ENCODE measurements at places on chromosomes 3 and 15.

GRCh38 chr3:41601404-41601987 is 360.4 kb downstream of the ULK4 start:
- DNase-seq, result no peak

DNA sequence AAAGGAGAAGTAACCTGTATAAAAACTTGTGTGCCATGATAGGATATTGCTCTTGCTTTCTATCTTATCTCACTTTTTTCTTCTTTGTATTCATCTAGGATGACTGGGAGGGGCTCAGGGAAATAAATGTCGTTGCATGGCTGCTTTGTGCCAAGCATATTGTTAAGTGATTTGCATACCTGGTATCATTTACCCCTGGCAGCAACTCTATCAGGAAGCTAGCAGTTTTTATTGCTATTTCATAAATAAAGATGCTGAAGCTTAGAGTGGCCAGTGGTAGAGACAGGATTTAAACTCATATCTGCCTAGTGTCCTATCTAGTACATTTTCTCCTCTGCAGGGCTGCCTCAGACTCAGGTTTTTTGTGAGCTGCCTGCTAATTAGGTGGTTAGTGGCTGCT is 253.3 kb downstream of the PTPRG start:
- DNase-seq, result no peak

DNA sequence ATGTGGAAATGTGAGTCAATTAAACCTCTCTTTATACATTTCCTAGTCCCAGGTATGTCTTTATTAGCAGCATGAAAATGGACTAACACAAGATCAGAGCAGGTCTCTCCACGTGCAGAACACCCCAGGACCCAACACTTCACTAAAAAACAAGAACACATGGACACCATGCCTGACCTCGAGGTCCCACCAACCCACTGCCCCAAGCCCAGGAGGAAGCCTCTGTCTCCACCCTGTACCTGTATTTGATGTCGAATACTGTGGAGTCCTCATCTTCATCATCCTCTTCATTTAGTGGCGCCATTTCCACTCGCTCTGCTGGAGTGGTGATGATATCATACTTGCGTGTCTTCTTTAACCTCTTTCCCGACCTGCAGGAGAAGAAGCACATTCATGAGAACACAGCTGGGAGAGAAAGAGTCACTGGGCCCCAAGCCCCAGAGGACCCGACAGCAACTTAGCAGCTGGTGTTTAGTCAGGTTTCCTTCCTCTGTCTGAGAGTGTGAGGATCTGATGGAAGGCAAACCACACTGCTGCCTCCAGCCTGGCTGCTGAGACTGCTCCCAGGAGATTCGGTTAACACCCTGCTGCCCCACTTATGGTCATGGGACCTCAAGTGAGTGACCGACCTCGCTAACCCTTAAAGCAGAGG is 25.5 kb downstream of the FAM174B start:
- DNase-seq, result no peak

- no peak for DNase-seq
Measured at GRCh38 chr3:112027142-112027541, 7.4 kb upstream of the TMPRSS7 start.

GRCh38 chr3:125461896-125462295 is 58.1 kb downstream of the SNX4 start:
- DNase-seq, result no peak

- DNase-seq, result no peak
Measured at GRCh38 chr3:68090571-68090970, 436.2 kb upstream of the SUCLG2 start.

DNA sequence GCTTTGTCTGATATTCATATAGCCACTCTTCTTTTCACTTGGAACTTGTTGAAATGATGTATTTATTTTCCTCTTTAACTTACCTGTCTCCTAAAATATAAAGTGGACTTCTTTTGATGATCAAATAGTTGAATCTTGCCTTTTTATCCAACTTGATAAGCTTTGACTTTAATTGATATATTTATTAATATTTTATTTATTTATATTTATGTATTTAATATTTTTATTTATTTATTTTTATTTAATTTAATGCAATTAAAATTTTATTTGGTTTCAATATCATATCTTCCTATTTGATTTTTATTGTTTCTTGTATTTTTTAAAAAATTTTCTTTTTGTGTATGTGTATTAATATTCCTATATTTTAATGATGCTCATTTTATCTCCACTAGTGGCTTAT is 555.1 kb upstream of the EPHA6 start:
- DNase-seq, result no peak

- no peak for DNase-seq
Measured at GRCh38 chr15:80562846-80563245, 132.3 kb upstream of the ABHD17C start.

- no peak for DNase-seq
Measured at GRCh38 chr3:140007911-140008869, 73.2 kb downstream of the CLSTN2 start.

GRCh38 chr15:90294601-90295269 is 29.3 kb downstream of the NGRN start:
- DNase-seq, result no peak

GRCh38 chr3:157379525-157380140 is 57.0 kb upstream of the PTX3 start:
- no peak for DNase-seq

DNA sequence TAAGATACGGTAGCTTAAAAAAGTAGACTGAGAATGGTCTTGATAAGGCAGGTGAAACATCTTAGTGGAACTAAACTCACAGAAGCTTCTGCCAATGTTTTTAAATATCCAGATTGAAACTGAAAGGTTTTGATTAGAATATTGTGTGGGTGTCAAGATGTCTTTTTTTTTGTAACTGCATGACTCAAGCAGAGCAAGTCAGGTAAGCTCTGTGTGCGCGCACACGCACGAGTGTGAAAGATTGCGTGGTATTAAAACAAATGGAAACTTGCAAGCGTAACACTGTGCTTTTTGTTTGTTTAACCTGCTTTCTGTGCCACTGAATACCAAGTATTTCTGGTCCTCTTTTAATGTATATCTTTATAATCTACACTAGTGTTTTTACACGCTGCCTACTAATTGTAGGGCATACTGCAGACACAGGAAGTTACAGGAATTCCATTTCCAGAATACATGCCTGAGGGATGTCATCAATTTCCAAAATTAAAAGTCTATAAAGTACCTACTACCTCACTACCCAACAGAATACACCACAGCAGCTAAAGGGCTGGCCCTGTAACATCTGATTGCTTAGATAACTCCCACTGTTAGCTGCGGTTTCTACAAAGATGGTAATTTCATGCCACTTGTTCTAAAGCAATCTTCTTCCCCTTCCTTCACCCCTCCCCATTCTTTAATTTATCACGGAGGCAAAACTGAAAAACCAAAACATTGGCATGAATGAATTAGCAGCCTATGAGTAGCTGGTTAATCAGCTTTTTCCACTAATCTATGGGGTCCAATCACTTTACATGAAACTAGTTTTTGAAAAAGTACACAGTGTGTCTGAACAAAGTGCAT is 472.8 kb downstream of the SHQ1 start:
- DNase-seq, result no peak

DNA sequence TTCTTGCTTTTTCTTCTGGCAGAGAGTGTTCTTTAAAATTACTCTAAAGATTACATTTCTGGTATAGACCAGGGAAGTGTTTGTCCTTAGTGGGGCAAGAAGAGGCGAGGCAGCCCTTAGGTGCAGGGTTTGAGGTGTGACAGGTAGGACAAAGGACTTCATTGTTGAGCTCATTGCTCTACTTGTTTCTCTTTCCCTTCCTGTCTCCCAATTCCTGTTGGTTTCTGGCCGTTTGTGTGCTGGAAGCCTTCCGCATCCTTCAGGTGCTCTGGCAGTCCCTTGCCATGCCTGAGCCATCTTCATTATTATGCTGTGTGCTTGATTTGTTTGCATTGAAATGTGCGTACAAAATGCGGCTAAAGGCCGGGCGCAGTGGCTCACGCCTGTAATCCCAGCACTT is 85.1 kb downstream of the CCK start:
- no peak for DNase-seq

DNA sequence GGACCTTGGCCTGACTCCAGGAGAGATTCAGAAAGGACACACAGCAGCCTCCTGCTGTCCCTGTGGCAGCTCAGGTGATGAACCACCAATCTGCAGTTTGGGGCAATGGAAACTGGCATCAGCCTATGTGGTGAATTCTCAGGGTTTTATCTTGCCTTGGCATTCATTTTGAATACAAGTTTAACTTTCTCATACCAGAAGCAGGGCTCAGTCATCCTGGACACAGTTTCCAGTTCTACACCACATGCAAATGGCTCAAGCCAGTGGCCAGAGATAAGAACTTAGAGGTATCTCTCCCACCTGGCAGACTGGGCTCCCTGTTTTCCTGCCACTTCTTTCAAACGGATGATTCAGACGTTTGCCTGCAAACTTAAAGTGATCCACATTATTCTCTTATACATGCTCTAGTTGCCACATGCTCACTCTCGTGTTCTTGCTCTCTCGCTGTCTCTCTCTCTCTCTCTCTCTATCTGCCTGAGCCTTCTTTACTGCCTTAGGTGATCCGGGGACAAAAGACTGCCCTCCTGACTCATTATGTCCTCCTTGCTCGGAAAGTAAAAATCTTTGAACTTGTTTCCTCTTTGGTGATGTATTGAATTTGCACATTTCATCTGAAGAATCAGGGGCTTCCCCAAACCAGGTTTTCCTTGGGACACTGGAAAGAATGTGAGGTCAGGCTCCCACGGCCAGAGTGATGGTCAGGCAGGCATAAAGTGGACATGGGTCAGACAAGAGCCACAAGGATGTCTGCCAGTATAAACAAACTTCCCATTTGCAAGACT is 99.6 kb upstream of the STT3B start:
- no peak for DNase-seq

GRCh38 chr15:91214675-91215590 is 114.9 kb downstream of the SV2B start:
- no peak for DNase-seq

DNA sequence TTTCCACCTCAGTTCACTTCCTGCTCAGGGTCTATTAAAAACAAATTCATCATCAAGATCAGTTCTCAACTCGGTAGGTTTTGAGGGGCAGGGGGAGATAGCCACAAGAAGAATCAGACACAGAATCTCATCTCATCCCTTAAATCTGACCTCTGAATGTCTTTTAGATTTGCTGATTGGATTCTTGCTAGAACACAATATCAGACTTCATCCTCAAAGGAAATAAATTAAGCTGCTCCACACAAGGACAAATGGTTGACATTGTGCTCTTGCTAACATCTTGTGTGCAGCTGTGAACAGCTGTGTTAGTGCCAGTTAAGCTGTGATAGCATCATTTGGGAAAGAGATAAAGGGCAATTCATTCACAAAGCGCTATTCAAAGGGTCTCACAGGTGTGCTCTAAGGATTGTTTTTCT is 184.0 kb upstream of the ADAMTS9 start:
- no peak for DNase-seq

GRCh38 chr15:89575656-89576416 is 567 bp downstream of the TICRR start:
- DNase-seq, result no peak

- no peak for DNase-seq
Measured at GRCh38 chr3:11564577-11565001, 79.1 kb downstream of the VGLL4 start.

GRCh38 chr3:165439765-165440164 is 243.6 kb upstream of the SLITRK3 start:
- no peak for DNase-seq

DNA sequence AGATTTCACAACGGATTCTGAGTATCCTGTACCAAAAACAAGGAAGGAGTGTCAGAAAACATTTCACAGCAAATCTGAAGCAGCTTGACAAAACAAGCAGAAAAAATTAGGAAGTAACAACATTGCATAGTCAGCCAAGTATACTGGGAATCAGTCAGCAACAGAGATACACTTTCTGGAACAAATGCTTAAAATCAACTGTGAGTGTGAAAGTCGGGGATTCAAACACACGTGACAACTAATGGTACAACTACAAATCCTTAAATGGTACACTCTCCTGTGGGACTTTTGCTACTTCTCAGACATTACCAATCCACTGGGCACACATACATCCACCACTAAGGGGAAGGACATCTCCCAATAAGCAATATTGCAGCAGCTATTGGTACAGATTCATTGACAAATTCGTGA is 296.6 kb upstream of the MME start:
- DNase-seq, result no peak

DNA sequence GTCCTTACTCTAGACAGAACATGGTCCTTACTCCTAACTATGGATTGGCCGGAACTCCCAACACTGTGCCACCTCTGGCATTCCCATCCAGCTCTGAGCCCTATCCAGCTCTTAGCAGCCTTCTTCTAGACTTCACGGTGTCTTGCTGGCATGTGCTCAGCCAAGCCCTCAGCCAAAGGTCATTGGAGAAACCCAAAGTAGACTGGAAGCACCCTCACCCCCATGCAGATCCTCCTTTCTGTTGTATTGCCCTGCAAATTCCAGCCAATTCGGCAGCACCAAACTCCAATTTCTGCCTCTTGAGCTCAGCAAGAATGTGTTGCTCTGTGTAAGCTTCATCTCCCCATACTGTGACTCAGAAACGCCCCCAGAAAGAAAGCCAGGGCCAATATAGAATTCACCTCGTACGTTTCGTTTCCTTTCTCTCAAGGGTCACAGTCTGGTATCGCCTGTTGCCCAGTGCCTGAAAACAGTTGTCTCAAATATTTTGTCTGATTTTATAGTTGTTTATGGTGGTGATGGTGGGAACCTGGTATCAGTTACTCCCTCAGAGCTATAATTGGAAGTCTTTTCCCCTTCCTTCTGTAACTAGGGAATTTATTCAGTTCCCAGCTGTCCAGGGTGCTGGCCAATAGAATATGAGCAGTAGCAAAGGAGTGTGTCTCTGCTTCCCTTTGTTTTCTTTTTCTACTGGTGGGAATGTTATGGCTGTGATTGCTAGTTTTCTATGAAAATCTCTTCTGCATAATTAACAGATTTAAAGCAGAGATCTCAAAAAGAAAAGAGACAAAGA is 28.4 kb upstream of the EPHB3 start:
- no peak for DNase-seq
